ENCODE measurements at places on chromosomes 11 and 22.

- DNase-seq: no peak
These were observed 652.6 kb downstream of the METTL15 start for GRCh38 chr11:28760676-28761390.

DNA sequence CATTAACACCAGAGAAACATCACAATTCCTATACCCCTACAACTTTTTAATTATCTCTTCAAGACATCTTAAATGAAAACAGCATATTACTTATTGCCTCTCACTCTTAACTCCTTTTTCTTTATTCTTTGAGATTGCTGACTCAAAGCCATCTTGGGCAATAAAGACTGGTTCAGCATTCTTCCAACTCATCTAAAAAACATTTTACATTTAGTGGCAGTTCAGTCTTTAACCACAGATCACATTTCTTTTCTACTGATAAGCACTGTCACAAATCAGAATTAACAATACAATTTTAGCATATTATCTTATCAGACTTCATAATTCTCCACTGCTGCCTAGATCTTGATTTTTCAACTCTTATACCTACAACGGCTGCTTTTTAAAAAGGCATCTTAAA lies 34.0 kb downstream of the SIK3 start:
- DNase-seq: no peak

DNA sequence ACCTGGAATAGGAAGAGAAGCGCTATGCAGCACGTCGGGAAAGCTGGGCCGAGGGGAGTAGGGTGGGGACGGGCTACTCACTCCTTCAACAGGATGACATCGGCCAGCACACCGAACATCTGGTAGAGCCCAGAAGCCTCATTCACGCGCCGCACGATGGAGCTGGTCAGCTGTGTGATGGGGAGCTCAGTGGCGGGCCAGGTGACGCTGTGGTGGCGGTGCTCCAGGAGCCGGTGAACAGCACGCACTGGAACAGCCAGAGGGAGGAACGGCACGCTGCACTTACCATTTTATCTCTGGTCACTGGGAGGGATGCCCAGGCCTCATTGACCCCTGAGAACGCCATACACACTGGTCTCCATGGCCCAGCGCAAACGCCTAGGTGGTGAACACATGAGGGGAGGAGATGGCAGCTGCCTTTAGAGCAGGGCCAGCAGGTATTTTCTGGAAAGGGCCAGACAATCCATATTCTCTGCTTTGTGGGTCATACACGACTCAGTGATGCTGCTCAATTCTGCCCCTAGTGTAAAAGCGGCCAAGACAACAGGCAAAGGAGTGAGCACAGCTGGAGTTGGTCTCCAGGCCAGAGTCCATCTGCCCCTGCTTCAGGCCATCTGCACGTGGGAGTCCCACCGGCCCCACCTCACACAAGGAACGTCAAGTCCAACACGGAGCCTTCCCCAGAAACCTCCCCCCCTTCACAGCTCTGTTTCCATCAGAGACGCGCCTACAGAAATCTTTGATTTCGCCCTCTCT lies 8.8 kb downstream of the FOXRED2 start:
- no peak for DNase-seq

- DNase-seq: no peak
These were observed 437.4 kb downstream of the JRKL start for GRCh38 chr11:96827164-96827563.

- DNase-seq: no peak
These were observed 1.2 kb downstream of the SLCO2B1 start for GRCh38 chr11:75152090-75152489.

GRCh38 chr11:113202431-113202830 lies 112.0 kb upstream of the TTC12 start:
- DNase-seq: no peak

GRCh38 chr11:132056689-132057088 lies 686.3 kb downstream of the NTM start:
- DNase-seq: no peak
